Effector memory CD4-positive, alpha-beta T cell (primary cell): ENCODE measurements at places on chromosomes 1 and 21.

DNA sequence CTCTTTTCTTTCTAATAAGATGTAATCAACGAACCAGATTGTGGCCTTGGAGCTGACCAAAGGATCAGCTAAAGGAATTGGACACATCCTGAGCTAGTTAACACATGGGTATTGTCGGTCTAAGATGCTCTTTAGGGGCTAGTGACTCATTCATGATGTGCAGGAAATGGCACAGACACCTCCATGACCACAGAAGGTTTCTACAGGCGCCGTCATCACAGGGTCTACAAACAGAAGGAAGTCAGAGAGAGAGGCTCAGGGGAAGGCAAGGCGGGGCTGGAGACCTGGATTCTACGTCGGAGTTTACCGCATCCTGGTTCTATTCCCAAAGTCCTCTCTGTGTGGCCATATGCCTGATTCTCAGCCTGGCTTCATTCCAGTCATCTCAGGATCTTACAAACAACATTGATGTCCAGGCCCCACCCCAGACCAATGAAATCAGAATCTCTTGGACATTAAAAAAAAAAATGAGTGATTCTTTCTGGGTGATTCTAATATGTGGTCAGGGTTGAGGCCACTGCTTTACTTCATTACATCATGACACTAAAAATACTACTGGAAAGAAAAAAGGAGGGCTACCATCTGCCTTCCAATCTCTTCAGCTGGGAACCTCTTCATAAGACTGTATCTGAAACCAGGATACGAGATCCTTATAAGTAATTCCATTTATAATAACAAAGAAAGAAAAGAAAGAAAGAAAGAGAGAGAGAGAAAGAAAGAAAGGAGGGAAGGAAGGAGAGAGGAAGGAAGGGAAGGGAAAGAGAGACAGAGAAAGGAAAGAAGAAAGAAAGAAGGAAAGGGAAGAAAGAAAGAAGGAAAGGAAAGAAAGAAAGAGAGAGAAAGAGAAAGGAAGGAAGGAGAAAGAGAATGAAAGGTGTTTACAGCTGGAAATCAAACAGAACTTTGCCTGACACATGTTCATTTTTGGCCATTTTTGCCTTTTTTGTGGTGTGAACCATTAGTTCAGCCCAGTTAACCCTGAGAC lies 11.6 kb upstream of the KCNJ15 start:
- DNase-seq: no peak

DNA sequence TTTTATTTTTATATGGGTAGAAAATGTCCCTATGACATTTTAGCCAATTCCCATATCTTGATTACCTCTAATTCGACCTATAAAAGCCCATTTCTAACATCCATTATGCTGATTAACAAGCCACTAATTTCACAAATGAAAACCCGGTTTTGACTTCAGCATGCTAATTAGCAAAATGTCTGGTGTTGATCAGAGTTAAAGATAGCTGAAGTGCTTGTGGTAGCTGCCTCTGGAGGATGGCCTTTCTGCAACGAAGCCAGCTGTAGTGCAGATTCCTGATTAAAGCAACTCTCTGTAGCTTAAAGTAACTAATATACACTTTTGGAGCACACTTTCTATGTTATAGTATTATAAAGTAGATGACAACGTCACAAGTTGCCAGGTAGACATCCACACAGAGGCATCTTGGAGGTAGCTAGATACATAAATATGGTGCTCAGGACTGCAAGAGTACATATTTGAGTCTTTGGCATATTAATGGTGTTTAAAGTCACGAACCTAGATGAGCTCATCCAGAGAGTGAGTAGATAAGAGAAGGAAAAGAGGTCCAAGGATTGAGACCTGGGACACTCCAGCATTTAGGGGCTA lies 239.5 kb downstream of the BRINP2 start:
- no peak for DNase-seq

DNA sequence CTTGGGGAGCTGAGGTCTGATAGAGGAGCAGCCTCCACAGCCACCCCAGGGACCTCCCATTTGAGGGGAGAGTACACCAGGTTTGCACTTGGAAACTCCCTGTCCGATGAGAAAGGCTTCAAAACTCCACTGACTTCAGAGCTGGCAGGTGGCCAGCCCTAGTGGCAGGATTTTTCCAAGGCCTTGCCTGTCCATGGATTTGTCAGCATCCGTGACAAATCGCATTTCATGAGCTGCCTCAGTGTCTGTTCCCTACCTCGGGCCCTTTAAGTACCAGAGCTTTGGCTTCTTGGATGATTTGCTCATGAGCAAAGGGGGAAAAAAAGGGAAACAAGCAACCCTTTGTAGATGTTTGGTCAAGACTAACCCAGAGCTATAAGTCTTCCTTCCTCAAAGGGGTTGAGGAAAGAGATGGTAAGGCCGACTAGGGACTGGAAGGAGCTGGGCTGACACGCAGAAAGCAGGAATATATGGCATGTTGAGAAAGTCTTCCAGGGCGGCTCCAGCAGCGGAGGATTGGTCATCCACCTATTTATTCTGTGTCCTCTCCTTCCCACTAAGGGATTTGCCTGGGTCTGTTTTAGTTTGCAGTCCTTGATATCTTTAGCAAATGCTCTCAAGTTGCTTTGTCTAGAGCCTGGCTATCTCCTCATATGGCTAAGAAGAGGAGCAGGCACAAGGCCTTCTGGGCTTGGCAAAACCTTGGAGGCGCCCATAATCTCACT lies 2.7 kb upstream of the HSPG2 start:
- DNase-seq: no peak

DNA sequence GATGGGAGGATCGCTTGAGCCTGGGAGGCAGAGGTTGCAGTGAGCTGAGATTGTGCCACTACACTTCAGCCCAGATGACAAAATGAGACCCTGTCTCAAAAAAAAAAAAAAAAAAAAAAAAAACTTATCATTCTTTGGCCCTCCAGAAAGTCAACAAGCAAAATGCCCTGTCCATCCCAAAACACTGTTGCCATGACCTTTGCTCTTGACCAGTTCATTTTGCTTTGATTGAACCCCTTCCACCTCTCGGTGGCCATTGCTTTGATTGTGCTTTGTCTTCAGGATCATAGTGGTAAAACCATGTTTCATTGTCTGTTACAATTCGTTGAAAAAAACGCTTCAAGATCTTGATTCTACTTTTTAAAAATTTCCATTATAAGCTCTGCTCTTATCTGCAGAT lies 8.5 kb upstream of the SYPL2 start:
- DNase-seq: no peak

DNA sequence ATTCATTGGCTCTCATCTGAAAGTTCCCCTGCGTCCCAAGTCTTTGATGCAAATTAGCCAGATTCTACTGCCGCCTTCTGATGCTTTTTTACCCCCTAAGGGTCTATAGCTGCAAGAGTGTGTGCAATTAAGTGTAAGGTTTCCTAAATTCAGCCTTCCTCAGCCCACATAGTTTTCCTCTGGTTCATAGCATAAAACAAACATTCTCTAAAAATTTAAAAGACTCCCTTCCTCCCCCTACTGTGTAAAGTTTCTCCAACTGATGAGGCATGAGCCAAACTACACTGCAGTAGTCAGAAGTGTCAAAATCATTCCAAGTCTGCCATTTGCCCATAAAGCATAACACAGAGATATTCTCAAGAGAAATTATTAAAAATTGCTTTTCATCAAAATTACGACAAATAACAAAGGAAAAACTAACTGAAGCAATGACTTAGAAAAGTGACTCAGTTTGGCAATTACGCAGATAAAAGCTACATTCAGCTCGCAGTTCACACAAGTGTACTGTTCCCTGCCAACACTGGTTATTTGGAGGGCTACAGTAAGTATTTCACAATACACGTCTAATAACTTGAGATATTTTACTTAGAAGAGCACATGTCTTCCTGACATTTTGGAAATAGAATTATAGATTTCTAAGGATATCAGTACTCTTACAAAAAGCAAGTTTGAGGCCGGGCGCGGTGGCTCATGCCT lies 15.4 kb downstream of the KCNH1 start:
- DNase-seq: no peak
